Heart right ventricle (tissue), 16 donors: ENCODE measurements at places on chromosomes 4 and X. TPM values are rescaled to one million over a fixed set of nuclear protein-coding genes. Genes with fewer than 3 reads are reported as not detected.

HHIP gene
- 0.20 TPM for polyA plus RNA-seq

PAGE2 gene
- polyA plus RNA-seq, result not detected

DNA sequence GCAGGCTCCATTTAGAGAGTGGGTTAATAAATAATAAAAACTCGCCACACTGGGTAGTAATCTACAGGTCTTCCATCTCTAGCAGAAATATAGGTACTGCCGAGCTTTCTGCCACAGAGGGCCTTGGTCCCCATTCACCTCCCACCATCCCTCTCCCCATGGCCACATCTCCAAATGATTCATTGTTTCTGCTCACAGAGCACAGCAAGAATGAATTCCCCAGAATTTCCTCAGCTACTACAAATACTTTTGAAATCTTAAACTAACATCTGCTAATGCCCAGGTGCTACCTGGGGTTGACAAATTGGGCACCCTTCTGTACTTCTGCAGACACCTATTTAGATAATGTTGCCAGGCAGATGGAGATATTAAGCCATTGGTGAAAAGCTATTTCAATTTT lies 5.1 kb downstream of the PHEX start:
- no peak for DNase-seq

DNAAF6 gene
- not detected for polyA plus RNA-seq

DNA sequence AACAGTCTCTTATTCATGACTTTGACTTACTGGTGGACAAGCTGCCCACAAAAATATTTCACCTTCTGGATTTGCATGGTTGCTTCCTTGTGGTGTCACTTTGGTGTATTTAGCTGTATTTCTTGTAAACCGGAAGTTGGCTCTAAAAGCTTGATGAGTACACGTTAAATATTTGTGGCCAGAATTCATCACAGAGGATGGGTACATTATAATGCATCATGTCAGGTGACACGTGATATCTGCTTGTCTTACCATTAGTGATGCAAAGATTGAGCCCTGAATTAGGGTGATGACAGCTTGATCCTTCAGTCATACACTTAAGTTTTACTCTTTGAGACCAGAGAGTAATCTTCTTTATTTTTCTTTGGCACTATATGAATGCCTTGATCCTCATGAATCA lies 188.3 kb upstream of the RPS6KA3 start:
- no peak for DNase-seq

DNA sequence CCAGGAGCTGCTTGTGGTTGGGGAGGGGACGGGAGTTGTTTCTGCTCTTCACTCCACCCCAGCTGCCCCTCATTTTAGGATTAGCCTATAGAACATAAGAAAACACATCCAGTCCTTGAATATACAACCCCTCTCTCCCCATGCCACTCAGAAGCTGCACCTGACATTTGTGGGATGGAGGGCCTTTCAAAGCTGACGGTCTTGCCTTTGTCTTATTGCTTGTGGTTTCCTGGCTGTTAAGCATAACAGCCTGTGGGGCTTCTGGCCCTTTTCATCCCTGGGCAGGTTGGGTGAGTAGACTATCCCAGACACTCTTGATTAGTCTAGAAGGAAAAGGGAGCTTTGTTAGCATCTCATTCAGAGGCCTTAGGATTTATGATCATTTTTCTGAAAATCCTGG lies 407.6 kb upstream of the BOD1L1 start:
- DNase-seq, result no peak

COX7B2 gene
- not detected for polyA plus RNA-seq

- DNase-seq, result no peak
Measured at GRCh38 chr4:2008671-2008920, 178 bp downstream of the NELFA start.
